Stimulated activated CD8-positive, alpha-beta memory T cell treated with anti-CD3 and anti-CD28 coated beads, Interleukin-7, amount 100 ng/mL, for 1 hour (primary cell): ENCODE measurements at places on chromosomes 7 and 10.

DNA sequence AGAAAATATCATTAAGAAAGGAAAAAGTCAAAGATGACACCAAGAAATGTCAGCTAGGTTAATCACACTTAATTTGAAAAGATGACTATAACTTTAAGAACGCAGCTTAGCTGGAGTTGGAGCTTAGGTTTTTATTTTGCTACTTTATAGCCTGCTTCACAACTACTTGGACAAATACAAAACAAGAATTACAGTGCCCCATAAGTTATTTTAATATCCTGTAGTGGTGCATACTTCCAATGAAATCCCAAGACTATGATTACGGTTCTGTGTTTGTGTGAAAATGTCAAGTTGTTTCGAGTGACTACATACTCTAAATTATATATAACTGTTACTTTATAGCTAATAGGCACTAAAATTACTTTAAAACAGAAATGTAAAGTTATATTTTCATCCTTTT lies 244.6 kb upstream of the MGMT start:
- DNase-seq: no peak

DNA sequence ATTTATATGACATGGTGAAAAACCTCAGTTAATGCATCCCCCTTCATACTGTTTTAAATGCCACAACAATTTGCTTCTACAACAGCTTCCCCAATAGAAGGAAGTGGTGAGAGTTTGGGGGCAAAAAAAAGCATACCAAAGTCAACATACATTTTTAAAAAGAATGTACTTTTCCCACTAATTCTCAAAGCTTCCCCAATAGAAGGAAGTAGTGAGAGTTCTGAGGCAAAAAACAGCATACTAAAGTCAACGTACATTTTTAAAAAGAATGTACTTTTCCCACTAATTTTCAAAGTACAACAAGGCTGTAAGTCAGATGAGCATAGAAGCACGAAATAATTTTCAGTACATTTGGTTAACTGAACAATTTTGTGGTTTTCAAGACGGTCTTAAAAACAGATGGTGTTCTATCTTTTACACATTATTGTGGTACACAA lies 24.0 kb downstream of the WASL start:
- no peak for DNase-seq

GRCh38 chr10:133187091-133187905 lies 27.3 kb downstream of the KNDC1 start:
- no peak for DNase-seq

DNA sequence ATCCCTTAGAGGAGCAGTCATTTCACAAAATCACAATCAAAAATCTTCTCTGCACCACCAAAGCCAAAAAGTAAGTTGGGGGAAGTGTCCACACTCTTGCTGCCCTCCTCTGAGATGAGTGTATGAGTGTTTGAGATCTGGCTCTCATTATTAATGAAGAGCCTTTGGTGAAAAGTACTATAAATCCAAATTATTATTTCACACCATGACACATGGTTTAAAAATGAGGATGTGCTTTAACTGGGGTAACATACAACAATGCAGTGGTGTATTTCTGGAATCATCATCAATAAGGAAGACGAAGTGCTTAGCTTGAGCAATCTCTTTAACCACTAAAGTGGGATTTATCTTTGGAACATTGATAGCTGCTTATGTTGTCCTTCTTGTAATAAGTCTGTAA lies 114.2 kb upstream of the ADAM12 start:
- DNase-seq: no peak

- no peak for DNase-seq
These were observed 14.3 kb downstream of the ADAM22 start for GRCh38 chr7:87948371-87948770.

- no peak for DNase-seq
These were observed 89.0 kb downstream of the CH25H start for GRCh38 chr10:89118091-89118490.

- DNase-seq: no peak
These were observed 178.3 kb upstream of the PRR15 start for GRCh38 chr7:29385214-29385814.

GRCh38 chr7:134684165-134684564 lies 37.5 kb downstream of the BPGM start:
- DNase-seq: no peak

- DNase-seq: no peak
These were observed 37.6 kb downstream of the WBP1L start for GRCh38 chr10:102781090-102781920.

DNA sequence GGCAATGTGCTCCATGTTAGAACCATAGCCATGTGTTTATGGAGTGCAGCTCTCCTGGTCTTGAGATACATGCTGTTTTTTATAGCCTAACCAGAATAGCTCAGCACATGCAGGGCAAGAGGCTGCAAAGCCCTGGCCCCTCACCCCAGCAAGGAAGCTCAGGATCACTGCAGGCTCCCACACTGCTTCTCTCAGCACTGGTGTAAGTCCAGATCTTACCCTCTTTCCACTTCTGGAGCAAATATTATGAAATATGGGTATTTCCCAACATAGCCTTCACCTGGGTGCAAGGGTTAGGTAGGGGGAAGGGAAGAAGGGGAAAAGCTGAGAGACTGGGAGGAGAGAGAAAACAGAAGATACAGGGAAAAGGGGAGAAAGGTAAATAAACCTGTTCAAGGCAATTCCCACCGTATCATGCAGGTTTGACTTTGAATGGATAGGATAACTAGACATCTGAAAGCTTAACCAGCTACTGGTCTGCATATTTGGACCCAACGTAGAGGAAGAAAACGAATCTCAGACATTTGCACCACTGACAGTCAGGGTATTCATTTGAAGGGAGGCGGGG lies 19.7 kb downstream of the SKIDA1 start:
- no peak for DNase-seq

DNA sequence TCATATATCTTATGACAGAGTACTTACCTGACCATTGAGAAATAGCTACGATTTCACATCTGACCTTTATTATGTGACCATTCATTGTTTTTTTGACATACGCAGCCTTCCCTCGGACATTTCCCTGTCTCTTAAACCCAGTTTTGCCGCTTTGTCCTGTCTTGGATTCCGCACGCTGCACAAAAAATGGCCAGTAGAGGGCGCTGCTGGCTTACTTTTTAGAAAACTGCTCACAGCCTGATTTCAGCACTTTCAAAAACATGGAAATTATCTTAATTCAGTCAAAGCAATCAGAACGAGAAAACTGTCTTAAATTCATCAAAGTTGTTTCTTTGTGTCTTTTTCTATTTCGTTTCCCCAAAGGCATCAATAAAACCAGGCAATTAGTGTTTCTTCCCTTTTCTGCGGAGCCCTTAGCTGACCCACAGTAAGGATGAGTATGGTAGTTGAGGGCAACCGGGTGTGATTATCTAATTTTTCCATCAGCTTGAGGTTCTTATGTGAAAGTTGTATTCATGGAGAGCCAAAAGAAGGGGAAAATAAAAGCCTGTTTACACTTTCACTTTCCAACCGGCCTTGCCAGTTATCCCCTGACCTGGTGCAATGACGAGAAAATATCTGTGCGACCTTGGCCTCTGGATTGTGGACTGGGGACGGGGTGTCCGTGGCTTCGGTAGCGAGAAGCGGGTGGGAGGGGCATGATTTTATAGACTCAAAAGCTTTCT lies 144.4 kb downstream of the DYNC1I1 start:
- peak; percentile 66 for DNase-seq

DNA sequence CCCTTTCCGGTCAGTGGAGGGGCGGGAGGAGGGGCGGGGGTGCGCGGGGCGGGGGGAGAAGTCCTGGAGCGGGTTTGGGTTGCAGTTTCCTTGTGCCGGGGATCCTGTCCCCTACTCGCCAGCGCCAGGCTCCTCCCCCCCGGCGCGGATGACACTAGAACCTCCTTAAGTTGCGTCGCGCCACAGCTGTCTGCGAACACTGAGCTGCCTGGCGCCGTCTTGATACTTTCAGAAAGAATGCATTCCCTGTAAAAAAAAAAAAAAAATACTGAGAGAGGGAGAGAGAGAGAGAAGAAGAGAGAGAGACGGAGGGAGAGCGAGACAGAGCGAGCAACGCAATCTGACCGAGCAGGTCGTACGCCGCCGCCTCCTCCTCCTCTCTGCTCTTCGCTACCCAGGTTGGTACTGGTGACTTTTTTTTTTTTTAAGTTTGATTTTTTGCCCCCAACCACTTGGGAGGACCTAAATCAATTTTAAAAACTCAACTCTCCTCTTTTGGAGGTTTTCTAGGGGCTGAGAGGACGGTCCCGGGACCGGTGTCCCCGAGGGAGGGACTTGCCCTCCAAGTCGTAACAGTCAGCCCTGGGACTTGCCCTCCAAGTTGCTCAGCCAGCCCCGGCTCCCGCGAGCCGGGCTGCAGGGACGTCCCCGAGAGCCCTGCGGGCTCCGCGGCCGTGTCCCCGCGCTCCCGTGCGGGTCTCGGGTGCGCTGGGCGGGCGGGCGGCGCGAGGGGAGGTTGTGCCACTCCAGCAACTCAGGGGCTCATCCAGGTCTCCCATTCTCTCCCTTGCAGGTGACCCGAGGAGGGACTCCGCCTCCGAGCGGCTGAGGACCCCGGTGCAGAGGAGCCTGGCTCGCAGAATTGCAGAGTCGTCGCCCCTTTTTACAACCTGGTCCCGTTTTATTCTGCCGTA lies at the start of gene GATA3:
TSS of gene GATA3 (plus strand) at position 195 of the 914 bp plus-strand sequence. CDS start 968 bp downstream, outside the sequence.
- no peak for DNase-seq

- no peak for DNase-seq
These were observed 68.9 kb downstream of the PFKFB3 start for GRCh38 chr10:6271663-6272062.

DNA sequence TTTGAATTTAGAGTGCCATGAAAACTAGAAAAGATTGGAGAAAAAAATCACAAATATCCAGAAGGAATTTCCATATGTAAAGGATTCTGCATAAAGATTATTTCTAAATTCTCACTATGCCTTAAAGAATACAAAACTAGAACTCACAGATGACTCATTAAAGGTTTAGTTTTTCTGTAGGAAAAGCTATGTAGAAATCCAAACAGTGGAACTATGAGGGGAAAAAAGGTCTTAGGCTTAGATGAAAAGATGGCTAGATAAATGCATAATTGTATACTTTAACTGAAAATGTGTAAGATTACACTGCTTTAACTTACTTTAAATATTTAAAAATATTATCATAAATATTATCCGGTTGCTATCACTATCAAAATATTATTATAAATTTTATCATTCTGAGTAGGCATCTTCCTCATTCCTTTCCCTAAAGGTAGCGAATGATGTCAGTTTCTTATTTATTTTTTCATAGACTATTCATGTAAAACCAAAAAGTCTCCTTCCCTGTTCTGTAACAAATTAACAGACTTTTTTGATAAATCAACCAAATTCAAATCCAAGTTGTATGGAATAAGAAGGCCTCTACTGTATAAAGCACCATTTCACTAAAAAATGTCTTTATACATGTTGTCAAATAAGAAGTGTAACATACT lies 69.1 kb upstream of the COMTD1 start:
- DNase-seq: no peak

DNA sequence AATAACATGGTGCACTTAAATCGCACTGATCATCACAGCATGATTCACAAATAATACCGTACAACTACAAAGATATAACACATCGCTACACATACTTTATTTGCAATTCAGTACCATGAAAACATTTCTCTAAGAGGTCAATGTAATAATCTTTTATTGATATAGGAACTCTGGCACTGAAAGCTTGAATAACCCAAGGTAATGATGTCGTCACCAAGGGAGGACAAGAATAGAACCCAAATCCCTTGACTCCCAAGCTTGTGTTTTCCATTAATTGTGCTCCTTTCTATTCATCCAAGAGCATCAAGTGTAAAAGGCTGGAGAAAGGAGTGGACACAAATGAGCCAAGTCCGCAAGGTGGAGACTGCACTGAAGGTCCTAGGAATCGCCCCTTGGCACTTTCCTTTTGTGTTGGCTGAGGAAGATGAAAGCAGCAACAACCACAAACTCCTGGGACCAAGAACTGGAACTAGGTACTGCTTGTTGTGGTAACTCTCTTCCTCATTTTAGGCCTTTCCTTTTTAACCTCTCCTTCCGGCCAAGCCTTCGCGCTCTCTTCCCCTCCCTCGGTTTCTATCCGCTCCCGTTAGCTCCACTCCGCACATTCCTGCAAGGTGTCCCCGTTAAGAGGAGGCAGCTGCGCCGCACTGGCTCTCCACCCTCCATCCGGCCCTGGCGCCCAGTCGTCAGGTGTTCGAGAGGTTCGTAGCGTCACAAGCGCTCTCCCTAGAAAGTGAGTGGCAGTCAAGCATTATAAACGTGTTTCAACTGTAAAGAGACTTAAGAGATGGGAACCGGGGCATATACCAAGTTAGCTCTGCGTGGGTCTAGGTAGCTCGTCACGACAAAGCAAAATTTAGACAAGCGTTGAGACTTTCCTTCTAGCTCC lies 1.0 kb upstream of the CBLL1 start:
- peak; percentile 22 for DNase-seq

DNA sequence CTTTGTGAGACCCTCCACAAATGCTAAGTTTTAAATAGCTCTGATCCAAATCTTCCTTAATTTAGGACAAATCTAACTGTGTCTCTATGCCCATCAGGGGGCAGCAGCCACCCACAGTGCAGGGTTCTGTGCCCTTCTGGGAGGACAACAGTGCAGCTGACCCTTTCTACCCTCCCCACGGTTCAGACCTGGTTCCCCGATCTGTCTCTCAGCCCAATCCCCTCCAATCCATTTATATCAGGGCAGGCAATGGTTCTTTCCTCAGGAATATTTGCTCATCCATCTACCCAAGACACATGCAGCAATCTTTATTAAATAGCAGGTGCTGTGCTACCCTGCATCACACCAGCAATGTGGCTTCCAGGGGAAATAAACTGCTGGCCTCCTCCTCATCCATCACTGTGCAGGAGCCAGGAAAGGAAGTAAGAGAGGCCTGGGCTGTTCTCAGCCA lies 4.0 kb upstream of the RBM28 start:
- no peak for DNase-seq

GRCh38 chr10:80473692-80474596 lies 19.8 kb downstream of the TSPAN14 start:
- no peak for DNase-seq

DNA sequence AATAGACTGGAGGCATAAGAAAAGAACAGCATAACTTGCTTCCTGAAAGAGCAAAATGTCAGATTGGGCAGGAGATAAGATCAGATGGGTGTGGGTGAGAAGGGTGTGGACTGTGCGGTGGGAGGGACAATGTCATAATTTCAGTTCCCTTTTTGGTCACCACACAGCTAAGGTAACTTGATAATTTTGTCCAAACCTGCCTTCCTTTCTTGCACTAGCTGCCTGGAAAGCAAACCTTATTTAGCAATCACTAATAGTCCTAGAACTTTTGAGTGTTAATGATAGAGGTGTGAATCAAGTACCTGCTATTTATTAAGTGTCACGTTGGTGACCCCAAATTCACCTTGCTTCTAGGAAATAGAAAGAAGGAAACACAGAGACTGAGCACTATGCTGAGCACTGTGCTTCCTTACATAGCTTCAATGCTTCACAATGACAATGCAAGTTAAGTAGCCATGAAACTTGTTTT lies 72.4 kb upstream of the SP4 start:
- DNase-seq: no peak

- DNase-seq: no peak
These were observed 12.4 kb upstream of the ARHGAP12 start for GRCh38 chr10:31940839-31941653.

GRCh38 chr10:8665322-8665721 lies 610.8 kb downstream of the GATA3 start:
- no peak for DNase-seq

- DNase-seq: no peak
These were observed 82.7 kb downstream of the PLCE1 start for GRCh38 chr10:94076325-94076841.

GRCh38 chr10:78860260-78860914 lies 208.4 kb upstream of the ZMIZ1 start:
- no peak for DNase-seq

GRCh38 chr7:145831616-145832206 lies 284.9 kb upstream of the CNTNAP2 start:
- no peak for DNase-seq
